ENCODE measurements at places on chromosomes 1 and 21. TPM values are rescaled to one million over a fixed set of nuclear protein-coding genes. Genes with fewer than 3 reads are reported as not detected.

Gene PDIK1L
- 8.2 TPM for total RNA-seq

Gene CLCA4
- not detected for total RNA-seq

Gene NUF2
- total RNA-seq: 2.5 TPM

Gene ZNF593
- 8.6 TPM for total RNA-seq

DNA sequence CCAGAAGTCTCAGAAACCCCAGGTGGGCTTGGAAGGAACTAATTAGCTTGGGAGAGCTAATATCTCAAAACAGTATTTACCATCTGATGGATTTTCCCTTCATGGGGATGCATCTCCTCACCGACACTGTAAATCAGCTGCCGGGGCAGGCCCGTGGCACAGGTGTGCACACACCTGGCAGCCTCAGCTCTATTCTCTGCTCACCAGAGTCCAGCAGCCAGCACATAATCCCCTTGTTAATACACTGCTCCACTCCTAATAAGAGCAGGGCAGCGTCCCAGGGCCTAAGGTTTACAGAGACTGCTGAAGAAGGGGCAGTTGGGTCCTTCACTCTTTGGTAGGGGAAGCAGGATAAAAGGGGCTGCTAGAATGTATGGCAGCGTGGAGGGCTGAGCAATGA lies 200.0 kb downstream of the TOMM20 start:
- DNase-seq: no peak

GRCh38 chr21:15309721-15310120 lies 244.9 kb upstream of the NRIP1 start:
- DNase-seq: no peak

DNA sequence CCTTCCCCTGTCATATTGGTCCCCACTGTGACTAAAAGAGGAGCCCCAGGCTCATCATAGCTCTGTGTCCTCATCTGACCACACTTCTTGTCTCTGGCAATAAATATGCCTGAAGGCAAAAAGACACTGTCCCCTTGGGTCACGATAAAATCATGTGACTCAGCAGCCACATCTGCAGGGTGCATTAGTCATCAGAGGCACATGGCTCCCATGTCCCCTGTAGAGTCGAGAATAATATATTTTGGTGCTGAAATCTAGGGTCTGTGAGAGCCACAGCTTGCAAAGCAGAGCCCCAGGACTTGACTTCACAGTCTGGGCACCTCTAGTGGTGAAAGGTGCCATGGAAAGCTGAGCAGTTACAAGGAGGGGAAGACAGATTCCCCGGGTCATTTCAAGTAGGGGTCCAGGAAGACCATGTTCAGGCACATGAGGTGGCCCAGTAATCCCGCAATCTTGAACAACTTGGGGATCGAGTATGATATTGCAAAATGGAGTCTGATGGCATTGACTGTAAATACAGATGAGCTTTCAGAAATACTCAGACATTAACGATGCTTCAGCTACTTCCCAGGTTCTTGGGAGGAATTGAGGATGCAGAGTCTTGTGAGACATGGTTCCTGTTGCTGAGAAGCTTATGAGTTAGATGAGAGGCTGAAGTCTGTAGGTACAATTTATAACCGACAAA lies 68.6 kb downstream of the SLC35F3 start:
- DNase-seq: no peak

DNA sequence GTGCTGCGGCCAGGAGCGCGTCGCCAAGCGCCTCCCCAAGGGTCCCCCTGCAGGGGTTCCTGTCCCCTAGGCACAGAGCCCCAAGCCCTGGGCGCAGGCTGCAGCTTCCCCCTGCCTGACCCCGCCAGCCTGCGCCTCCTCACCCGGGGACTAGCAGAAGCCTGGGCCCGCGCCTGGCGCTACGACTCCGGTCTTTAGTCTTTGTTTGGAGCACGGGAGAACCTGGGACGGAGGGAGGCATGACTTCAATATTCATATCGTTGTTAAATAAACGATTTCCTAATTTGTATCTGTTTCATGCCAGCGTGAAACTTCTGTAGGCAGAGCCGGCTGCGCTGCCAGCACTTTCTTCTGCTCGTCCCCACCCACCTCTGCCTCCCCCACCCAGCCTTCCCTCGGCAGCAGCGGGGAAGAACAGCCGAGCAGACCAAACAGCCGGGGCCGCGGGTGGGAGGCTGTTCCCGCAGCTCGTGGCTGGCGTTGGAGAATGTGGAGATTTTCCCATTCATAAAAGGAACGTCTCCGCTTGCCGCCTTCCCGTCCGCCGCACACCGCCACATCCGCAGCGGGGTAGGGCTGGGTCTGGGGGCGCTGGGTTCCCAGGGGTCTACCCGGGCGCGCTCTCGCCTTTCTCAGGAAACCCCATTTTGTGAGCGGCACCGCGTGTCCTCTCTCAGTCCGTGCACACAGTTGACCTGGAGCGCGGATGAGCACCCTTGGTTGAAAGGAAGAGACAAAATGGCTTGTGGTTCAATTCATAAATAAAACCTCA lies 777 bp upstream of the TRIM67 start:
- DNase-seq: no peak

DNA sequence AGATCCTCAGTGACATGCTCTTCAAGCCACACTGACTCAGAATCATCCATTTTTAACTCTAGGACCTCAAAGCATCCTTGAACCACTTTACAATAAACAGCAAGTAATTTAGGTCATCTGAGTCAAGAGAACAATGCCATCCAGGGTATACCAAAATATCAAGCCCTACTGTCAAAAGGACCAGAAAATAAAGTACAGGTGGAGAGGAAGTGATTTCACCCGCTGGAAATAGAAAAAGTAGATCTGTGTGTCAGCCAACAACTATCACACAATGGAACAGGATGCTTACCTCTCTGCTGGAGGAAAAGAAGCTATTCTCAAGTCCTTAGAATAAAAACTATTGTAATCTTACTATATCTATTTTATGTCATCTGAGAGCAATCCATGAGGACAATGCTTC lies 37.0 kb downstream of the RERE start:
- no peak for DNase-seq

DNA sequence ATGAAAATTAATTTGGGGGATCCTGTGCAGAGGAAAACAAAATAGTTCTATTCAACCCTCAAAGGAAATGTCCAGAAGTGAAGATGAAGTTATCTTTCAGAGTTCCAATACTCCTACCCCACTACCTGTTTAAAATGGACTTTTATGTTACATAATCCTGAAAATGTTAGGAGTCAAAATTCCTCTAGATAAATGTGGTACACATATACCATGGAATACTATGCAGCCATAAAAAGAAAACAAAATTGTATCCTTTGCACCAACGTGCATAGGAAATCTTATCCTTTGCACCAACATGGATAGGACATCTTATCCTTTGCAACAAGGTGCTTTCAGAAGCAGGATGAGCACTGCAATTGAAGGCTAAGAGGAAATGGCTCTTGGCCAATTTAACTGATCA lies 245.2 kb downstream of the LTN1 start:
- no peak for DNase-seq

GRCh38 chr21:41902946-41903345 lies 23.8 kb upstream of the PRDM15 start:
- DNase-seq: no peak

DNA sequence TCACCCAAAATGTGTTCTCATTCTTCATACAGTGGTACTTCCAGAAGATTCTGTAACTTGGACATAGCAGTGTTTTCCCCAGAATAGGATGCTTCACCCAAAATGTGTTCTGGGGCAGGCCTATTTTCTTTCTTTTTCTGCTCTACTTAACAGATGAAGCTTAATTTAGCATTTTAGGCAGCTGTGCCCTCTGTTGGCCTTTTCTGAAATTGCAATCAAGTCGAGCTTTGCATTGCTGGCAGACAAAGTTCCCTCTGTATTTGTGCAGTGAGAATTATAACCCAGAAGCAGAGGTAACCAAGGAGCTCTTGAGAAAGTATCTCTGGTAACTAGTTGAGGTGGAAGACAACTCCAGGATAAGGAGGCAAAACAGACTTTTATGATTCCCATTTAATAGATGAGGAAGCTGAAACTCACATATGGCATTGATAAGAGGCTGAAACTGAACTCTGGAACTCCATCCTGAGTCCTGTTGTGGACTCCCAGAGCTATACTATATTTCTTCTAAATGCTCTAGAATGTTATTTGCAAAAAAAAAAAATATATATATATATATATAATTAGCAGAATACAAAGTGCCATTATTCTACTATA lies 50.3 kb upstream of the L1TD1 start:
- no peak for DNase-seq

DNA sequence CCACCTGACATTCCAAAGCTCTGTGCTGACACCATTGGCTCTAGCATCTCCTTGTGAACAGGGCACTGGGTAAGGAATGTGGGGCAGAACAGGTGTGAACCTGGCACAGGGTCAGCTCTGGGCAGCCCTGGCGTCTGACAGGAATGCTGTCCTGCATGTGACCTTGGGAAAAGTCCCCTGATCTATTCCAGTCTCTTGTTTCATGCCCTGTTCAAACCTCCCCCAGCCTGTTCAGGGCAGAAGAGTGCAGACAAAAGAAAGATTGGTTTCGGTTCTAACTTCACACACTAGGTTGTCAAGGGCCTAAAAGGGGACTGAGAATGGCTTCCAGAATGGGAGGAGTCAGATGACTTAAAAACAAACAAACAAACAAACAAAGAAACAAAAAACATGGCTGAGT lies 27.6 kb upstream of the SDHB start:
- DNase-seq: no peak

DNA sequence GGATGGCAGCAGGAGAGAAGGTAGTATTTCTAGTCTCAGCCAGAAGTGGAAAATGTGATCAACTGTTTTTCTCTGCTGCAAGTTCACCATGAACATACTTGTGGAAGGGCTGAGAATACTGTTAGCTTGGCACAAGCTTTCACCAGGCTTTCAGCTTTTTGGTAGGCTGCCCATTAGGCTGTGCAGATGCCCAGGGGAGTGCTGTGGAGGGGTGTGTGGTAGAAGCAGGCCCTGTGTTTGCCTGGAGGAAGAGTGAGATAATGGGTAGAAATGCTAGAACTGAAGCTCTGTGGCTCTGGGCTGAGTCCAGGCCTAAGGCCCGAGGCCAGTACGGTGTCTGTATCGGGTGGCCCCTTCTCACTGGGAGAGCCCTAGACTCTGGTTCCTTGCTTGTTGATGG lies 9.8 kb downstream of the DNAJC6 start:
- DNase-seq: no peak

- no peak for DNase-seq
Measured at GRCh38 chr1:234683861-234684632, 74.1 kb upstream of the IRF2BP2 start.

GRCh38 chr1:225667362-225667761 lies 14.4 kb upstream of the ENAH start:
- DNase-seq: no peak

GRCh38 chr1:231701306-231701705 lies 74.7 kb downstream of the DISC1 start:
- DNase-seq: no peak

- no peak for DNase-seq
Measured at GRCh38 chr1:221289103-221289502, 409.9 kb downstream of the HLX start.

DNA sequence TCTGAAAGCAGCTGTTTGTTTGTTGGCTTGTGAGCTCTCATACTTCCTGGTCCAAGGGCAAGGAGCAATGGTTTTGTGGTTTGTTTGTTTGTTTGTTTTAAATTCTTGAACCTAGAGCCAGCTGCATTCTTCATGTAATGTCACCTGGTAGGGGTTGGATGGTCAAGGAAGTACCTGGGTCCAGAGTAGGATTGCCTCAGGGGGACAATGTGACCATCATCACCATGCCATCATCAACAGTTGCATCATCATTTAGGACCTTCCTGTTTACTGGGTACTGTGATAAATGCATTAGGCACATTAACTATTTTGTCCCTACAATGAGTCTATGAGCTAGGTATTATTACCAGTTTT lies 14.7 kb upstream of the MYOG start:
- DNase-seq: no peak

GRCh38 chr1:55640708-55641473 lies 425.7 kb upstream of the USP24 start:
- no peak for DNase-seq

DNA sequence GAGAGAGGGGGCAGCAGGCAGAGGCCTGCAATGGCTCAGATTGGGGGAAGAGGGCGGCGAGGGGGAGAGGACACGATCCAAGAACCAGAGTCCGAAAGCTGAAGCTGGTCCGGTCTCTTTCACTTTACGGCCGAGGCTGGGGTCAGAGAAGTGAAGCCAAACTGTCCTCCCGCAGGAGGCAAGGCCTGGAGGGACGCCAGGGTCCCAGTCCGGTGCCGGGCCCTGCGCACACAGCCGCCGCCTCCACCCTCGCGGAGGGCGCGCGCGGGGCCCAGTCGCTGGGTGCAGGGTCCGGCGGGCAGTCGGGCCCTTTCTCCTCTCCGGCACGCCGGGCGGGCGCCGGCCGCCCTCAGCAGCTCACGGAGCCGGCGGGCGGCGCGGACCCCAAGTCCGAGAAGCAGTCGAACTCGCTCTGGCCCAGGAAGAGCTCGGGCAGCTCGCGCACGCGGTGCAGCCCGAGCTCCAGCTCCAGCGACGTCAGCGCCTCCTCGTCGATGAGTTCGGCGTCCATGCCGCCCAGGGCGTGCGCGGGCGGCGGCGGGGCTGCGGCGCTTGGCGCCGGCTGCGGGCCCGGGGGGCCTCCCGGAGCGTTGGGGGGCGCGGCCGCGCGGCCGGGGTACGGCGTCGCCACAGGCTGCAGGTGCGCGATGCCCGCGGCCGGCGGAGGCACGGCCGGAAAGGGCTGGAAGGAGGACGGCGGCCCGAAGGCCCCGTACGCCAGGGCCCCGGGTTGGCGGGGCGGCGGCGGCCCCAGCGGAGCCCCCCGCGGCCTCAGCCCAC lies 749 bp downstream of the CITED4 start:
- peak; percentile 69 for DNase-seq

GRCh38 chr1:180912801-180913565 lies at the start of gene KIAA1614:
KIAA1614 (plus strand) TSS chr1:180912897; CDS start chr1:180913244, 347 bp downstream.
- no peak for DNase-seq

- no peak for DNase-seq
Measured at GRCh38 chr1:78624035-78624434, 3.8 kb downstream of the IFI44L start.

DNA sequence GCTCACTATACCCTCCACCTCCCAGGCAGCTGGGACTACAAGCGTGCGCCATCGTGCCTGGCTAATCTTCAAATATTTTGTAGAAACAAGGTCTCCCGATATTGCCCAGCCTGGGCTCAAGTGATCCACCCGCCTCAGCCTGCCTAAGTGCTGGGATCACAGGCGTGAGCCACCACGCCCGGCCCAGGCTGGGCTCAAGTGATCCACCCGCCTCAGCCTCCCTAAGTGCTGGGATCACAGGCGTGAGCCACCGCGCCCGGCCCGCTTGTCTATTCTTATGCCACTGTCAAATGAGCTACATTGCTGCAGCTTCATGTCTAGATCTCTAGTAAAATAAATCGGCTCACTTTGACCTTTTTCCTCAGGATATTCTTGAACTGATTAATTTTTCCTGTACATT lies 107.7 kb upstream of the COL6A1 start:
- no peak for DNase-seq

- no peak for DNase-seq
Measured at GRCh38 chr1:84550826-84551225, 23.4 kb downstream of the CTBS start.

GRCh38 chr1:87338566-87338965 lies 9.9 kb downstream of the LMO4 start:
- no peak for DNase-seq

Measured in natural killer cell (primary cell).